ENCODE measurements at places on chromosomes 13 and 19. TPM values are rescaled to one million over a fixed set of nuclear protein-coding genes. Genes with fewer than 3 reads are reported as not detected.

PTPRH gene
- 2.1 TPM for total RNA-seq

- DNase-seq, result no peak
These were observed at the start of gene THSD1 for GRCh38 chr13:52405767-52406494. TSS of gene THSD1 (minus strand) at chr13:52406172. CDS start at chr13:52402600, 3,572 bp downstream.

SYT3 gene
- total RNA-seq, result 0.55 TPM

DNA sequence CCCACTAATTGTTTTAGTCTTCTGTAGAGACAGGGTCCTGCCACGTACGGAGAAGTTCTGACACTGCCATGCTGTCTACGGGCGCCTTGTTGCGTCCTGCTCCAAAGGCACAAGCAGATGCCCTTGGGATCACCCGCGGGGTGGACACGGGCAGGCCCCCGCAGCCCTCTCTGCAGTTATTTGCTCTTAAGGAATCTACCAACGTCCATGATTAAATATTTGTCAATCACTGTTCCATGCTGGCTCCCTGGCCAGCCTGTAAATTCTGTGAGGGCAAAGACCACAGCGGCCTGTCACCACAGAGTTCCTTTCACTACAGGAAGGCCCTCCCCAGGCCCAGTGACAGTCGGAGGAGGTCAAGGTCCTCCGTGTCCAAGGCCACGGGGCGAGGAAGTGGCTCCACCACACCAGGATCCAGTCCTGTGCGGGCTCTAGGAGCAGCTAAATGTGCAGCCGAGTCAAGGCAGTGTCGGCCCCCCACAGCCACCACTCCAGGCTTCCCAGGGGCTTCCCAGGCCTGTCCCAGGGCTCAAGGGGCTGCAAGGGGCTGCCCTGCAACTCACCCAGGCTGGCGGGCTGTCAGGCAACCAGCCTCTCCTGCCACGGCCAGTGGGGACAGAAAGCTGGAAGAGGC is 2.1 kb downstream of the RNF126 start:
- no peak for DNase-seq

- DNase-seq, result no peak
These were observed 441 bp downstream of the GJB2 start for GRCh38 chr13:20192158-20192835.

SHANK1 gene
- total RNA-seq, result 1.2 TPM

DNA sequence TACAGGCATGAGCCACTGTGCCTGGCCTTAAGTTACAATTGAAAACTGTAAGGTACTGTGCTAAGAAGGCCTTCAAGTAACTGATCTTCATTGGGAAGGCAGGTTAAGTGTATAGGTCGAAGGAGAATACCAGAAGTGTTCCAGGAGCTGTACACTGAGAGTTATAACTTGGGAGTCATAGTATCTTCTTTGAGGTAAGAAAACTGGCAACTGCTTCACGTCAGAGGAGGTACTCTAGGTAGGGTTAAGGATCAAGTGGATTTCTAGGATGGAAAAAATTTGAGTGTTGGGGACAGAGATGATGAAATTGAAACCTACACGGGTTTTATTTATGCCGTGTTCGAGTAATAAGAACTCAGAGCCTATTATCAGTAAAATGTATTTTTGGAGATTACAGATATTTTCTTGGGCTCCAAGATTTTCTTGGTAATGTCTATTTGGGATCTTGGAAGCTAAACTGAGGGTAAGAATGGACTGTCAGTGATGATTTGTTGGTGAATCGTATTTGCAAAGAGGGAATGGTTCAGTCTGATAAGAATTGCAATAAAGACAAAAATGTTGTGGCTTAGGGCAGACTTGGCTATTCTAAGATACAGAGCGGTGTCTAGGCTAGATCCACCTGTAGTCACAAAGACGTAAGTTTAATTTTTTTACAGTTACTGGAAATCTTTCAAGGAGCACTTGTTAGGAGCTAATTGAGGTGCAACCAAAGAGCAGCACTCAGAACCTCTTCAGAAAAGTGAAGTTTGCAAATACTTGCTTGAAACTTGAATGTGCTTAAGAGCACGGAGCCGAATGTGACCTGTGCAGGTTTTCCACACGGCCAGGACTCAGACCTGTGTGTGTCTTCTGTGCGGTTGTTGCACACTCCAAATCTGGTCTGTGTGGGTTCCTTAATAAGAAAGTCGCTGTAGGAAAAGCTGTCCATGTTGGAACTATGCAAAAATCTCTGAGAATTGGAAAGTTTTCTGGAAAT is 102.5 kb downstream of the URI1 start:
- no peak for DNase-seq

ATP1A3 gene
- total RNA-seq, result 1.4 TPM

DNA sequence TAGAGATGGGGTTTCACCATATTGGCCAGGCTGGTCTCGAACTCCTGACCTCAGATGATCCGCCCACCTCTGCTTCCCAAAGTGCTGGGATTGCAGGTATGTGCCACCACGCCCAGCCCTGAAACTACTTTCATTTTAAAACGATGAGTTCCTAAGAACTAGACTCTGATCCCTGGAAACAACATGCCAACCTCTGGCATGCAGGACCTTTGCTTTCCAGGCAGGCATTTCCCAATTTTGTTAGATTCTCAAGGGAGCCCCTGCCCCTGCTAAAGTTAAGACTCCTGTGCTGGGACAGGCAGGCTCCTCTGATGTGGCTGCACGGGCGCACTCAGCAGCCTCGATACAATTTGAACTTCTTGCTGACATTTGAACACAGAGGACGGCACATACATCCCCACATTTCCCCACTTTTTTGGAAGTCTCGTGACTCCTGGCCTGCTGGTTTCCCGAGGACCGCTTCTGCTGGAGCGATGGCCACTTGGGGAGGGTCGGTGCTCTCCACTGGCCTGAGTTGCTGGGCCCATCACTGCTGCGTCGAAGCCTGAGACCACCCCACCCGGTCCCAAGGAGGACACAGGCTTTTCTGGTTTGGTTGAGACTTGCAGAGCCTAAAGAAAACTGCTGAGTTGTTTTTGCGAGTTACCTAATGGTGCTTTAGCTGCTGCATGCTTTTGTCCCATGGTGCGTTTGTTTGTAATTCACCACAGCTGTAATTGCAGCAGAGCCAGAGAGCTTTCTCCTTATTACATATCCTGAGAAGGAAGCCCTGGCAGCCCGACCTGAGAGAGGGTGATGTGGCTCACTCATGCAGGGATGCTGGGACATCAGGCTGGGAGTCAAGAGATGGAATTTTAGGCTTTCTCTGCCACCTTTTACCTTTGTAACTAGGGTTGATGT is 8.2 kb downstream of the ATP11A start:
- no peak for DNase-seq

GRCh38 chr13:32362574-32362973 is 47.3 kb downstream of the BRCA2 start:
- no peak for DNase-seq

ADGRE3 gene
- not detected for total RNA-seq

ZNF667 gene
- total RNA-seq, result 9.4 TPM

Data from kidney epithelial cell (primary cell).